Right forelimb (tissue), 1 donor: ENCODE measurements at places on chromosomes 1 and 21.

DNA sequence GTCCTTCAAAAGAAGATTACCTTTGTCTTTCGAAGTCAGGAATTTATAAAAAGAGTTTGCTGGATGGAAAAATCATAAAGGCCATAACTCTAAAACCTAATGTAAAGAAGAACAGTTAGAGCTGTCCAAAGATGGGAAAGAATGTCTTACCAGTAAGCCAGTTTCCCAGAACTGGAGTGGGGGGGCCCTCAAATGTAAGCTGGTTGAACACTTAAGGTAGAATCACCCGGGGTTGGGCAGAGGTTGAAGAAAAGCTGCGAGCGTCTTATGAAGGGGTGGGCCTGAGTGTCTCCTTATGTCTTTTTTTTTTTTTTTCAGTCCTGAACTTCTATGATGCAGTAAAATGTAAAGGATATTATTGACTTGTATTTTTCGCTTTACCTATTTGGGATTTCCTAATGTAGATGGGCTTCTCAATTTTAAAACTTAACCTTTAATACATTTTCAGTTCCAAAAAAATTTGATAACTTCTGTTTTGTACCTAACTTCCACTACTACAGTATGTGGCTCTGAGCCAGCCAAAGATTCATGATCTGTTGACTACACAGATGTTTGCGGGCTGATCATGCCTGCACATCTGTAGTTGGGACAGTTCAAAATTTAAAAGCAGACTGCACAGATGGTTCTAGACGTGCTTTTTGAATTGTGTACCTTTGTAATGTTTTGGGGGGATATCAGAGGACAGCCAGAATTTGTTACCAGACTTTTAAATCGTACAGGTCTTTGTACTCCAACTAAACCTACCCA, 43.6 kb downstream of the NFYC start:
- no peak for DNase-seq

DNA sequence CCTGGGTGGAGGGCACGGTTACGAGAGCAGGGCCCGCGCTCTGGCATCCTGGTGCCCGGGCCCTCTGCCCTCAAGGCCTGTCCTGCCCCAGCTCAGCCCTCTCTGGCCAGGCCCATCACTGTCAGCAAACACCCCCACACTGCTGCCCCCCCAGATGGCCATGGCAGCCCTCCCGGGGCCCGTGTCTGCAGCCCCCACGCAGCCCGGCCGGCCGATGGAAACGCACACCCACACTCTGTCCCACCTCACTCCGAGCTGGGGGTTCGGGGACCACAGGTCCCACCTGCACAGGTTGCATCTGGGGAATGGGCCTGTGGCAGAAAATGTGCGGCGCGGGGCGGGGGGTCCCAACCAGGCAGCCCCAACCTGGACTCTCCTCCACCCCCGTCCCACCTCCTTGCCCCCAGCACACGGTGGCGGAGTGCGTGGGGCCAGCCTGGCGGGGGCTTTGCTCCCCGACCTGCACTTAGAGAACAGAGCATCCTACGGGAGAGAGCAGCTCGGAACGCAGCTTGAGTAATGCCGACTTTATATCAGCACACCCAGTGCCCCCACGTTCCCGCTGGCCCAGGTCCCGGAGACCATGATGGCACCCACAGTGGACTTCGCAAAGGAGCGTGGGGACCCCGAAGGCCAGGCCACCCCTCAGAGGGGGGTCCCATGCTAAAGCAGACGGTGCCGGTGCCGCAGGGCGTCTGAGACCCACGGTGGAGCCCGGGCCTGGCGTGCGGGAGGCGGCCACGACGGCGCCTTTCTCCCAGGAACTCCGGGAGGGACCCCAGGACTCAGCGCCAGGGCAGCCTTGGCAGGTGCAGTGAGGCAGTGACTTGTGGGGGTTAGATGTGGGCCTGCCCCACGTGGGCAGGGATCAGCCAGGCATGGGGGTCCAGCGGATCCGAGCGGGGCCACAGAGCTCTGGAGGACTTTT, 7.5 kb upstream of the RNF223 start:
- peak; percentile 43 for DNase-seq

DNA sequence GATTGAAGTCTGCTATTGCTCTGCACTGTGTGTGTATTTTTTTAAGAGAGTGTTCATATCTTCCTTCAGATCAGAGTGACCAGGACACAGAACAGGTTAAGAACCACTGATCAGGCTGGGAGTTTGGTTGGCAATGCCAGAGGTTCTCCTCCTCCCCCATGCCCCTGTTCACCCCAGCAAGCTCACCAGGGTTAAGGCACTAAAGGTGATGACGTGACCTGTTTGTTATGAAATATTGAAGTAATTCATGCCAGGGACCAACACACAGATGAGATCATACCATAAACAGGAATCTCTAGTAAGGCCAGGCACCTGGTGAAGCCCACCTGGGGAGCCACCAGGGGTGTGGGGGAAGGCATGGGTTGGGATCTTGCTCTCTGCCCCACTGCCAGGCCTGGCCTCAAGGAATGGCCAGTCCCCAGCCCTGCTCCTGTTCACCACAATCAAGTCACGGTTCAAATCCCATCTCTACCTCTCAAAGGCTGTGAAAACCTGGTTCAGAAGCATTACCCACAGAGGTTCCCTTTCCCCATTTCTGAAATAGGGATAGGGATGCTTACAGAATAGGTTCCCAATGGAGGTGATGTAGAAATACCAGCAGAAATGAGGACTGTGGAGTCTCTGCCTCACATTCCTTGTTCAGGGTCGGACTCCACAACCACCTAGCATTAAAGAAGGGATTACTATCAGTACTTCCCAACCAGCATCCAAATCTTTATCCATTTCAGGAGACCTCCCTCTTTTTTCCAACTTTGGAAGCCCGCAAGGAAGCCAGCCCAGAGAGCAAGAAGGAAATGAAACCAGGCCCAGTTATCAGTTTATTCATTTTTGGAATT, 2.4 kb downstream of the ID3 start:
- no peak for DNase-seq

GRCh38 chr1:63645317-63645716, 52.1 kb downstream of the PGM1 start:
- no peak for DNase-seq

DNA sequence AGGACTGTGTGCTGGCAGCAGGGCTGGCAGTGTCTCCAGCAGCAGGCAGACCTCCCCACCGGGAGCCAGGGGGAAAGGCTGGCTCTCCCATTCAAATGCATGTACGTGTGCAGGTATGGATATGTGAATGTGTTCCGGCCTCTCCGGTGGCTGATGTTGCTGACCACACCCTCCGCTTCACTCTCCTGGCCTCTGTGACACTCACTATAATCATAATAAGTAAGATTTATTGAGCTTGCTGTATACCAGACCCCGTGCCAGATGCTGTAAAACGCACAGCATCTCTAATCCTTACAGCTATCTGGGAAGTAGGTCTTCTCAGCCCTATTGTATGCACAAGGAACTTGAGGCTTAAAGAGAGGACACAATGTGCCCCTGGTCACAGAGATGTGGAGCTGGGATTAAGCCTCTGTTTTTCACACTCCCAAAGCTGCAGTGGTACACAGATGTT, 20.5 kb upstream of the ARTN start:
- DNase-seq, result peak; percentile 41

- DNase-seq, result no peak
These were observed 18.7 kb upstream of the PAPPA2 start for GRCh38 chr1:176444286-176444685.
